ENCODE measurements at places on chromosomes 7 and 10.

DNA sequence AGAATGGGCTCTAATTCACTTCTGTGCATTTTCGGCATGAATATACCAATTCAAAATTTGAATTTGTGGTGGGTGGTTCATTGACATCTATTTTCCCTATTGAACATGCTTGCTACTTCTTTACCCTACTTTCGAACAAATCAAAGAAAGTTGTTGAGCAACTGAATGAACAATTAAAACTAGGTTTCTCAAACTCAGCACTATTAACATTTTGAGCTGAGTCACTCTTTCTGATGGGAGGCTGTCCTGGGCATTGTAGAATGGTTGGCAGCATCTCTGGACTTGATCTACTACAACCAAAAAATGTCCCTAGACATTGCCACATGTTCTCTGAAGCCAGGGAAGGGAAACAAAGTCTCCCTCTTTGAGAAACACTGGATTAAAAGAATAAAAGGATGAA is 116.7 kb downstream of the COL28A1 start:
- DNase-seq: no peak

GRCh38 chr7:45700556-45700955 is 126.4 kb downstream of the ADCY1 start:
- no peak for DNase-seq

DNA sequence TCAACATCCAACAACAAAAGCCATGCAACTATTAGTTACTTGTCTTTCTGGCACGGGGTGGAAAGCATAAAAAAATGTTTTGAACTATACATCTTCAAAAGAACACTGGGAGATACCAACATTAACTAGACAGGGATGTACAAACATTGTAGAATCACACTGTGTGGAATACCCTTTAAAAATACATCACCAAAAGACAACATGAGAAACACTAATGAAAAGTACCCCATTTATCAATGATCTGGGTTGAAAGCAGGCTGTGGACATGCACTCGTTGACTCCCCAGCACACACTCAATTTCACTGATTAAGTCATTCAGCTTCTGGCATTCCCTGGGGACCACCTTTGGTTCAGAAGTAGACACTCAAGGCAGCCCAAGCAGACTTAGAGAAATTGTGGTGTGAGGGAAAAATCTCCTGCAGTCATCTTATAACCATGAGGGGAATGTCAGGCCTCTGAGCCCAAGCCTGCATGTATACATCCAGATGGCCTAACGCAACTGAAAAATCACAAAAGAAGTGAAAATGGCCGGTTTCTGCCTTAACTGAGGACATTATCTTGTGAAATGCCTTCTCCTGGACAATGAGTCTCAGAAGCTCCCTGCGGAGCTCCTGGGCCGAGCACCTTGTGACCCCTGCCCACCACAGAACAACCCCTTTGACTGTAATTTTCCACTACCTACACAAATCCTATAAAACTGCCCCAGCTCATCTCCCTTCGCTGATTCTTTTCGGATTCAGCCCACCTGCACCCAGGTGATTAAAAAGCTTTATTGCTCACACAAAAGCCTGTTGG is 53.0 kb downstream of the CACUL1 start:
- peak; percentile 73 for DNase-seq

DNA sequence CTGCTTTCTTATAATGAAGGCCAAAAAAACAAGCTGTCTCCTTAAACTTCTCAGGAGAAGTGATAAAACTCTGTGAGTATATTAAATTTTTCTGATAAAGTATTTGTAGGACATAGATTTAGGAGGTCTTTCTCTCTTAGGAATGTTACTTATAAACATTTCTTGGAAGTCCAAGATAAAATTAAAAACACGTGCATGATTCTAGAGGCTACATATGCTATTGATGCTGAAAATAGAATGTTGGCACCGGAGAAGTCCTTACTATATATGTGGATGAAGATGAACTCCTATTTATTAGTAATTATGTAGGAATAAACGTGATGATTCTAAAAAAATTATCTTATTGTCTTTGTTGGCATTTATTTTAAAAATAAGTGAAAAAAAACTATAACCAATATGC is 241.3 kb upstream of the LRRTM3 start:
- peak; percentile 49 for DNase-seq

GRCh38 chr7:36037121-36037662 is 115.9 kb upstream of the EEPD1 start:
- peak; percentile 88 for DNase-seq

DNA sequence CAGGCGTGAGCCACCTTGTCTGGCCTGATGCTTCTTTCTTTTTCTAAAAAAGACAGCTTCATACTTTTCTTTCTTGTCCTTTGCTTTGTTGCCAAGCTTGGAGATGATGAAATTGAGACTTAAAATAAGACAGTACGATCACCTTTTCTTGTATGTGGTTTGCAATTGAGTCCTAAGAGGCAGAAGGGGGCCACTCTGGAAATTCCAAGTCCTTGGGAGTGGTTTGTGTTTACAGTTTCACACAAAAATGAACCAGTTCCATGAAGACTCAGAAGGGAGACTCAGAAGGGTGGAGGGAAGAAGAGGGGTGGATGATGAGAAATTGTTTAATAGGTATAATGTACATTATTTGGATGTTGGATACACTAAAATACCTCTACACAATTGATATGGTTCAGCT is 70.7 kb upstream of the TNS3 start:
- no peak for DNase-seq

GRCh38 chr7:128931190-128931798 is 6.4 kb upstream of the IRF5 start:
- no peak for DNase-seq

- no peak for DNase-seq
Measured at GRCh38 chr7:155996718-155997280, 184.5 kb upstream of the SHH start.

DNA sequence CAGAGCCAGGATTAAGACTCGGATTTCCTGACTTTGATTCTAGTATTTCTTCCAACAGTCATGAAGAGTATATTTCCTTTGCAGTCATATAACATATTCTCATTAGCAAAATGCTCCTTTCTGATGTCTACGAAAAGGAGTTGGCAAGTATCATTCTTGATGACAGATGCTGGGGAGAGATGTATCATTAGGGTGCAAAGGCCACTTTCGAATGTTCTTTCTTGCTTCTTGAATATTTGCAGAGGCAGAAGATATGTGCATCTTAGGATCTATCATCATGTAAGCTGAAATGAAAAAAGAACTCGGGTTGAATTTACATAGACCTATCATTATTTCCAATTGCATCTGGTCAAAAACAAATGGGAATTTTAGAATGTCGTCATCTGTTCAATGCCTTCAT is 294.4 kb downstream of the BAMBI start:
- no peak for DNase-seq
